ENCODE measurements at places on chromosomes 11 and 22. TPM values are rescaled to one million over a fixed set of nuclear protein-coding genes. Genes with fewer than 3 reads are reported as not detected.

Gene C22orf15
- 0.38 TPM for total RNA-seq

Gene SLC25A22
- total RNA-seq = 7.7 TPM

Gene WBP2NL
- total RNA-seq = not detected

Gene ADM
- 137 TPM for total RNA-seq

Gene PRDX5
- total RNA-seq = 224 TPM

Gene NFRKB
- total RNA-seq = 18.2 TPM

Gene KCNE3
- 0.51 TPM for total RNA-seq

Gene CHADL
- 1.3 TPM for total RNA-seq

Gene ADSL
- 132 TPM for total RNA-seq

Gene HRAS
- total RNA-seq = 50.6 TPM

Gene LDLRAD3
- 4.5 TPM for total RNA-seq

Gene MB
- not detected for total RNA-seq
